ENCODE measurements at places on chromosomes 16 and 17.

GRCh38 chr16:88702371-88703210, 3.6 kb downstream of the RNF166 start:
- no peak for DNase-seq

- peak; percentile 15 for DNase-seq
These were observed at the start of the genes SGSH and SLC26A11 for GRCh38 chr17:80220054-80220735. Gene SGSH (minus strand): TSS chr17:80220333. CDS start chr17:80220313, 20 bp downstream. Gene SLC26A11 (plus strand): TSS chr17:80220427. CDS start chr17:80221561, 1,134 bp downstream.

- DNase-seq, result no peak
These were observed 2.0 kb downstream of the WNK4 start for GRCh38 chr17:42782166-42783061.

- no peak for DNase-seq
These were observed 83.7 kb upstream of the ZNF469 start for GRCh38 chr16:88298833-88299745.

- no peak for DNase-seq
These were observed 6.6 kb downstream of the GID4 start for GRCh38 chr17:18045691-18046350.

- no peak for DNase-seq
These were observed 3.6 kb downstream of the CHRNB1 start for GRCh38 chr17:7448461-7448860.

DNA sequence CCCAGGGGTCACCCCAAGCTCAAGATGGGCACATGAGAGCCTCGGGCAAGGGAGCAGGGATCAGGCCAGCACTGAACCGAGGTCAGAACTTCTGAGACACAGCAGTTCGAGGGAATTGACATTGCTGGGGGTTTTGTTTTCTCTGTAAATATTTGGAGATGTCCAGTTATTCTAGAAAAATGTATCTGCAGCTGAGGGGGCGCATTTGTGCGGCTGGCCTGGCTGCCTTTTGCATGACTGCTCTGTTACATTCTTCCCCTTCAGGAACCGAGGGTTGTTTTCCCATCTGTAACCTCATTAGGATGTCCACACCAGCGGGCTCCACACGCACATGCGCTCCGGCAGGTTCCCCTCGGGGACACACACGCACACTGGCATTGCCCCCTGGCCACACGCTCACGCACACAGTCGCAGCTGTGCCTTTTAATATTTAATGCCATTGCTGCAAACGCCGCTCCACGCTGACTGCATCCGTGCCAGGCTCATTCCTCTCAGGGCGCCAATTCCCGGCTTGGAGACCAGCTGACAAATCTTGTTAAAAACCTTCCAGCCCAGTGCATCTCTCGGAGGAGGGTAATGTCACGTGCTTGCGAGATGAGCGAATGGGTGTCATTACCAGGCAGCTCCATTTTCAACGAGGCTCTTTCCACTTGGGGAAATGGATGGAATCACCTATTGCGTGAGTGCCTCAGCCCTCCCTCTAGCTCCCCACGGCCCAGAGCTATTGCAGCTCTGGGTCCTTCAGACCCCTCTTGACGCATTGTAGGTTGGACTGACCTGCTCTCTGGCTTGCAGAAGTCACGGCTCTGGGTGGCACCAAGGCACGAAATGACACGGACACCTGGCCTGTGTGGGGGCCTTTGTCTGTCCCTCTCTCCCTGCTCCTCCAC, 13.1 kb downstream of the CCR7 start:
- DNase-seq, result no peak

GRCh38 chr16:50372611-50373344, 4.0 kb upstream of the BRD7 start:
- DNase-seq, result no peak

- no peak for DNase-seq
These were observed 14.9 kb upstream of the DDX19A start for GRCh38 chr16:70331588-70332358.

DNA sequence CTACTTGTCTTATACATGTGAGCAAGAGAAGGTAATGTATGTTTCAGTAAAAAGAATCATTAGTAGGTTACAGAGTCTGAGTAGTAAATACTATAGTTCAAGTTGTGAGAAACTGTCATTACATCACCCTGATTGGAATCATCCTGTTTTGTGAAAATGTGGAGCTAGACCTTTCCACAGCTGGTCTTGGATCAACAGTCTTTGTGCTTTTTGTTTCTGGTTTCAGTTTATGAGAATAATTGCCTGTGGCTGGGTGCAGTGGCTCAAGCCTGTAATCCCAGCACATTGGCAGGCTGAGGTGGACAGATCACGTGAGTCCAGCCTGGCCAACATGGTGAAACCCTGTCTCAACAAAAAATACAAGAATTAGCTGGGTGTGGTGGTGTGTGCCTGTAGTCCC, 19.7 kb upstream of the SHISA9 start:
- no peak for DNase-seq

- DNase-seq, result no peak
These were observed 44.9 kb upstream of the DOC2B start for GRCh38 chr17:226108-227077.

DNA sequence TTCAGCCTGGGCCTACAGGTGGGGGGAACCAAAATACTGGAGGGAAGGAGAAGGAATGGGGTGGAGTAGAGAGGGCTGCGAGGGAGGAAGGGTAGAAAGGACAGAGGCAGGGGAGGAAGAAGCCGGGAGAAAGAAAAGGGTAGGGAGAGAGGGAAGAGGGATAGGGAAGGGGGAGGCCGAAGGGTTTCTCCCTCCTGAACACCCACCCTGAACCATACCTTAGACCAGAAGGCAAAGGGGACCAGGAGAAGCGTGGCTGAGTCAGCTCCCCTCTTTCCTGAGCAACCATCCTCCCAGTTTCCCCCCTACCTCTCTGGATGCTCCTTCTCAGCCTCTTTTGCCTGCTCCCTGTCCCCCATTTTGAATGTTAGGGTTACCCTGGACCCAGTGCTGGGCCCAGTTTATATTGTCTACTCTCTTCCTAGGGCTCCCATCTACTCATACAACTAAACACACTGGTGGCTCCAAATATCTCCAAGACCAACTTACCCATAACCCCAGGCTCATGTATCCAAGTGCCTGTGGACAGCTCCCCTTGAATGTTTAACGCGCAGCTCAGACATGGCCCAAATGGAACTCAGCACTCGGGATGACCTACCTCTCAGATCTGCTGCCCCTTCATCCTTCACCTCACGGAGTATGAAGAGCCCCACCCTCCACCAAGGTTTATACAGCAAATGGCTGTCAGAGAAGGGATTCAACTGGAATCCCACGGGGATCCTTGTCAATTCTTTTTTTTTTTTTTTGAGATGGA, 7.8 kb downstream of the TSPOAP1 start:
- DNase-seq, result no peak

DNA sequence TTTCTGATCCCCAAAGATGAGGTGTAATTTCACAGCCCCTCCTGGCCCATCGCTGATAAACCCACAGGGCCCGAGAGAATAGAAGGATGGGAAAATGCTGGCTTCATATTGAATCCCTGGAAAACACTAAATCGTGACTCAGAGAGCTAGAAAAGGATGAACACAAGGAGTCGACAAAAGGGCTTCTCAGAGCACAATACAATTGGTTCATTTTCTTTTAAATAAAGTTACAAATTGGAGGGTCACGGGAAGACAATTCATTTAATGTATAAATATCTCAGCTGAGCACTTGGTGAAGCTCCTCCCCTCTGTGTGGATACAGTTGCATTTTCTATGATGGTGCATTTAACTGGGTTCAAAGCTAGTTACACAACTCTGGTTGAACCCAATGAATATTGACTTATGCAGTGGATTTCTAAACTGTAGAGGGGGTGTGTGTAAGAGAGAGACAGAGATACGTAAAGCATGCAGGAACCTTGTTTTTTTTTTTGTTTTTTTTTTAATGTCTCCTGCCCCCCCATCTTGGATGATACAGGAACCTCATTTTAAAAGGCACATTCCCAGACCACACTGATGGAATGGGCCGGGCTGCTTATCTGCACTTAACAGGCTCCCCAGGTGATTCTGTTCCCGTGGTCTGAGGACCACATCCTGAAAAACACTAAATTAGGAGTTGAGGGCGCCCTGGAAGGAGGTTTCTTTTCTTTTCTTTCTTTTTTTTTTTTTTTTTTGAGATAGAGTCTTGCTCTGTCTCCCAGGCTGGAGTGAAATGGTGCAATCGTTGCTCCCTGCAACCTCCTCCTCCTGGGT, 14.1 kb downstream of the TTYH2 start:
- no peak for DNase-seq

DNA sequence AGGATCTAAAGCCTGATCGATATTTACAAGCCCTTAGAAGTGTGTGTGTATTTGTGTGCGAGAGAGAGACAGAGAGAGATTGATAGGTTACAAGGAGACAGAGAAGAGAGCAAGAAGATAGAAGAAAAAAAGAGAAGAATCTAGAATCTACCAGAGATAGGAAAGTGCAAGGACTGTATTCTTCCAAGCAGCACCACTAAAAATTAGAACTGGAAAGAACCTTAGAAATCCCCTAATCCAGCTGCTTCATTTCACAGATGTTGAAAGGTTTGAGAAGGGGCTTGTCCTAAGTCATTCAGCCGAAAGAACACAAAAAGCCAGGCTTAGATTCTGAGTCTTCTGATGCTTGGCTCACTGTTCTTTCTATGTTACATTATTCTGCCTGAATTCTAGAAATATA, 92.2 kb downstream of the HS3ST3A1 start:
- no peak for DNase-seq

DNA sequence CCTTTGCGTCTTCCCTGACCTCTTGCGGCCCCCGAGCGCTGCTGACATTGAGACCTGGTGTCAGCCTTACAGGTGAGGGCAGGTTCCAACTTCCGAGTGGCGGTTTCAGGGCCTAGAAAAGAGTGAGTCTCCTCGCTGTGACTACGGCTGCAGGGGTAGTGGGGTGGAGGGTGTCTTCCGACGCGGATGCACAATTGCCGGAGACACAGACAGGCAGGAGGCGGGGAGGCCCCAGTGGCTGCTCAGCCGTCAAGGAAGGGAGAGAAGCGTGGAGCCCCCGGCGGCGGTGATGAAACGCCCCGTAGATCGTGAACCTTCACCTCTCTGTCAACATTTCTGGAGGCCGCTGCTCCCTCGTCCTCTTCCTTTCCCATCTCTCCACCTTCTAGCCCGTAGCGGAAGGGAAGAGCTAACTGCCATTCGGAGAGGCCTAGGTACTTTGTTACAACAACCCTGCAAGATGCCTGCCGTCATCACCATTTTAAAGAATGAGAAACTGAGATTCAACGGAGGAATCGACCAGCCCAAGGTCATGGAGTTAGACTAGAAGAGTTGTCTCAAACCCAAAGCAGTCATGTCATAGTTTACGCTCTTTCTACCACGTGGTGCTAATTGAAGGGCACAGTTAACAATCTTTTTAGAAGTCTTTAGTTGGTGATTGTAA, 485 bp downstream of the DNAJA3 start:
- no peak for DNase-seq

- no peak for DNase-seq
These were observed 136.3 kb downstream of the NLK start for GRCh38 chr17:28178800-28179199.

GRCh38 chr16:56145369-56145768, 45.9 kb upstream of the GNAO1 start:
- no peak for DNase-seq

GRCh38 chr16:59192551-59193199, 458.6 kb upstream of the GOT2 start:
- no peak for DNase-seq

DNA sequence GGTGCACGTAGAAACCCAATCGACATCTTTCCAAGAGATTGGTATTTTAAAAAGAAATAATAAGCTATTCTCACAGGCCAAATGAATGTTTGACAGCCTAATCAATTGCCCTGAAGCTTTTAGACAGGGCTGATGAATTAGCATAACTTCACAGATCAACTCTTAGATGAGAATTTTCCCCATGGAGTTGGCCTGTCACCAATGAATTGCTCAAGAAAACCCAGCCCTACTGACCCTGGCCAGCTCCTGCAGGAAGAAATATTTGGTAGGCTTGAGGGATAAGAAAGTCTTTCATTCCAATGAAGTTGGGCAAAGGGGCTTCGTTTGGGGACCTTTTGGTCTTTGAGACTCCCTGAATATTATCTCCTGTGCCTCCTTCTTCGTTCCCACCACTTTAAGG, 23.4 kb upstream of the SEC14L1 start:
- no peak for DNase-seq

DNA sequence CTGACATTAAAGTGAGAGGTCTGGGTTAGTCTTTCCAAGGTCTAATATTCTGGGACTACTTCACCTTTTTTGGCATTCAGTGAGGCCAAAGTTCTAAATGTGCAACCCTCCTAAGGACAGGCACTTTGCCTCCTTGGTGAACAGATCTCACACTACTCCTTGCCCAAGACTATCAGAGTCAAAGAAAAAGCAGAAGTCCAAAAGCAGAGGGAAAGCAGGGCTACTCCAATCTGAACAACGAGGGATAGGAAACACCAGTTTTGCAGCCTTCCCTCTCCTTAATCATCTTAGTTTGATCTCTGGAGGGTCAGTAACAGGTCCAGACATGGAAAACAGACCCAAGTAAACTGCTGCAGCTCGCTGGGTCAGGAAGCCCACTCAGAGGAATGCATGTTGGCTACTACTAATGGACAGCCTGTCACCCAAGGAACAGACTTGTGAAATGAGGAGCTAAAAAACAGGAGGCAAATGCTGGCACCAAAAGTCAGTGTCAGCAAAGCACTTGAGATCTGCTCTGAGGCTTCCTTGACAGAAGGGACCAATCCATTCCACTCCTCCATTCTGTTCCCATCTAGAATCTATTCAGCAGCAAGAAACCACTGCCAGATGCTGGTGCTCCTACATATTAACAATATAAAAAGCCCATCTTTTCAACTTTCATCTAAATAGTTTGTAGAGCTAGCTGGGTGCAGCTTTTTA, 29.9 kb downstream of the DCUN1D3 start:
- DNase-seq, result no peak

- no peak for DNase-seq
These were observed 3.7 kb downstream of the PEMT start for GRCh38 chr17:17587614-17588337.

DNA sequence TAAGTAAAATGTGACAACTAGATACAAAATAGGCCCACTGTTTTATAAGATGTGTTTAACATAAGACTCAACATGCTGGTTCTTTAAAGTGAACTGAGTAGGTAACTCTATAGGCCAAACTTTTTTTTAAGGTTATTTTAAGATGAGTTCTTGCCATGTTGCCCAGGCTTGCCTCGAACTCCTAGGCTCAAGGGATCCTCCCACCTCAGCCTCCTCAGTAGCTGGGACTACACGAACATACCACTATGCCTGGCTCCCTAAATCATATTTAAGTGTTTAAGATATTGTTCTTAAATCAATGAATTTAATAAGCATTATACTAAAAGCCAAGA, 69.9 kb downstream of the USP32 start:
- DNase-seq, result no peak

- no peak for DNase-seq
These were observed 5.0 kb upstream of the FOXF1 start for GRCh38 chr16:86505185-86505898.

DNA sequence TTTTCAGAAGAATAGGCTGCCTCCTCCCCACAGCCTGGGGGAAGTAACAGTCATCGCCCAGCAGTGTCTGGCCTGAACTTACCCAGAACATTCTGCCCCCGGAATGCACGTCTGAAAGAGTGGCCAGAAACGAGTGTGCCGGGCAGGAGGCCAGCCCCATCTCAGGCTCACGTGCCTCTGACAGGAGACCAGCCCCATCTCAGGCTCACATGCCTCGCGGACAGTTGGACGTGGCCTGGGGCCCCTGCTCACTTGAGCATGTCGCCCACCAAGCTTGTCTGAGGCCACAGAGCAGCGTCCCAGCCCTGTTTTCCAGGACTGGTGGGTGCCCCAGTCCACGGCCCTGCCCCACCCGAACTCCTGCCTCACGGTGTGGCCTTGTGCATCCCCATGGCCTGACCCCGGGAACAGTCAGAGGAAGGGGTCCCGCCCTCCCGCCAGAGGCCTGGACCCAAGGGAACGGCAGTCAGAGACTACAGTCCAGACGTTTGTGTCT, 16.3 kb upstream of the CDH15 start:
- DNase-seq, result no peak
